IMR-90 (cell line): ENCODE measurements at places on chromosomes 7 and 10. TPM values are rescaled to one million over a fixed set of nuclear protein-coding genes. Genes with fewer than 3 reads are reported as not detected.

Gene ST8SIA6
- 0.18 and 0.56 TPM in 2 replicates for total RNA-seq

Gene EPO
- not detected in 2 replicates for total RNA-seq

Gene NPY4R2
- 0.28 and 0.36 TPM in 2 replicates for total RNA-seq

Gene UNCX
- total RNA-seq: not detected in 2 replicates

Gene DYDC2
- total RNA-seq: not detected in 2 replicates

Gene JCAD
- total RNA-seq: 16.8 and 18.9 TPM in 2 replicates

Gene NUTM2D
- total RNA-seq: 0.54 and 0.56 TPM in 2 replicates

Gene LBX1
- total RNA-seq: not detected in 2 replicates

Gene HOGA1
- 0.36 and 0.56 TPM in 2 replicates for total RNA-seq

Gene PNLIPRP3
- total RNA-seq: not detected in 2 replicates

Gene TTYH3
- 5.6 and 6.1 TPM in 2 replicates for total RNA-seq

Gene GTF2IRD1
- total RNA-seq: 4.1 and 5.0 TPM in 2 replicates

Gene OPN1SW
- not detected in 2 replicates for total RNA-seq

Gene TFR2
- total RNA-seq: under 0.01 and 0.18 TPM in 2 replicates

Gene ZNF425
- total RNA-seq: 2.3 and 2.8 TPM in 2 replicates

Gene STEAP4
- not detected in 2 replicates for total RNA-seq

Gene LIPM
- not detected in 2 replicates for total RNA-seq

Gene ENTPD1
- total RNA-seq: under 0.01 TPM in 1 of 2 replicates, not detected in the other

Gene FAM25G
- total RNA-seq: not detected in 2 replicates

Gene ASZ1
- total RNA-seq: not detected in 2 replicates

Gene FFAR4
- not detected in 2 replicates for total RNA-seq

Gene DOCK1
- total RNA-seq: 71.0 and 79.2 TPM in 2 replicates

Gene SLC18A2
- not detected in 2 replicates for total RNA-seq

Gene DENND11
- total RNA-seq: 5.0 TPM in 2 replicates

Gene APBB1IP
- total RNA-seq: not detected in 2 replicates

Gene STAG3
- total RNA-seq: 0.28 and 0.36 TPM in 2 replicates

Gene RBP4
- not detected in 2 replicates for total RNA-seq

Gene OR2A5
- not detected in 2 replicates for total RNA-seq

Gene ASB10
- not detected in 2 replicates for total RNA-seq

Gene PLEKHS1
- not detected in 2 replicates for total RNA-seq

Gene CASP7
- total RNA-seq: 16.7 and 20.3 TPM in 2 replicates

Gene AQP1
- total RNA-seq: 0.18 and 0.28 TPM in 2 replicates

Gene FBXO24
- 0.28 and 0.54 TPM in 2 replicates for total RNA-seq

Gene CPA2
- not detected in 2 replicates for total RNA-seq

Gene C10orf90
- 0.18 TPM in 1 of 2 replicates, not detected in the other for total RNA-seq

Gene LRRC61
- total RNA-seq: not detected in 2 replicates

Gene TMEM196
- not detected in 2 replicates for total RNA-seq

Gene HNRNPF
- total RNA-seq: 207 and 276 TPM in 2 replicates

Gene NANOS1
- total RNA-seq: under 0.01 and 0.28 TPM in 2 replicates

Gene MXI1
- 7.5 and 11.8 TPM in 2 replicates for total RNA-seq

Gene ATG9B
- total RNA-seq: 0.18 TPM in 1 of 2 replicates, not detected in the other

Gene NT5C3A
- total RNA-seq: 12.2 and 22.2 TPM in 2 replicates

Gene ZNF503
- total RNA-seq: 0.36 and 0.83 TPM in 2 replicates

Gene NXPH1
- total RNA-seq: not detected in 2 replicates

Gene WNT16
- 1.1 and 1.7 TPM in 2 replicates for total RNA-seq

Gene PTF1A
- total RNA-seq: not detected in 2 replicates

Gene PLPP4
- 0.18 and 0.28 TPM in 2 replicates for total RNA-seq

Gene GRK5
- total RNA-seq: 11.9 and 12.9 TPM in 2 replicates

Gene PNLIP
- not detected in 2 replicates for total RNA-seq

Gene TRA2A
- total RNA-seq: 36.4 and 44.3 TPM in 2 replicates

Gene ZNF736
- 8.1 and 10.6 TPM in 2 replicates for total RNA-seq

Gene ELN
- 1.9 and 2.2 TPM in 2 replicates for total RNA-seq

Gene PAPSS2
- total RNA-seq: 55.0 and 58.6 TPM in 2 replicates

Gene FBH1
- 60.8 and 72.2 TPM in 2 replicates for total RNA-seq

Gene MAGI2
- total RNA-seq: 17.9 and 27.2 TPM in 2 replicates
